Esophagus squamous epithelium (tissue), 5 donors: ENCODE measurements at places on chromosomes 6 and 20. TPM values are rescaled to one million over a fixed set of nuclear protein-coding genes. Genes with fewer than 3 reads are reported as not detected.

DNA sequence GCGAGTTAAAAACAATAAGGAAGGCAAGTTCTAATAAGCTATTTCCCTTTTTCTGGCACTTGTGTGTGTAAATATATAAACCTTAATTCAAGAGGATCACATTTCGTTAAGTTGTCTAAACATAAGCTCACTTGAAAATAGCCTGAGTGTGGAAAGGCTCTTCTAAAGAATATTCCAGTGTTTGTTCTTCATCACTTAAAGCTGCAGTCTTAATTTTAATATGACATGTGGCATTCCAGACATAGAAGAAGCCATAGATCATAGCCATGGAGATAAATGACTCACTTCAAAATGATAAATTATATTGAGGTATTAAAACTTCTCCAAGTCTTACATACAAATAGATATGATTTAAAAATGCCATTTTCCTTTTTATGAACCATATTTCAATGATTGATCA lies 42.1 kb downstream of the IYD start:
- H3K4me1 ChIP-seq: no peaks in the 10 kb centered on the region
- H3K36me3 ChIP-seq: no peaks in the 10 kb centered on the region
- no peak for DNase-seq
- no peak overlapping the region for H3K4me3 ChIP-seq
- H3K27me3 ChIP-seq: peaks cover 21% of the 10 kb centered on the region

DNA sequence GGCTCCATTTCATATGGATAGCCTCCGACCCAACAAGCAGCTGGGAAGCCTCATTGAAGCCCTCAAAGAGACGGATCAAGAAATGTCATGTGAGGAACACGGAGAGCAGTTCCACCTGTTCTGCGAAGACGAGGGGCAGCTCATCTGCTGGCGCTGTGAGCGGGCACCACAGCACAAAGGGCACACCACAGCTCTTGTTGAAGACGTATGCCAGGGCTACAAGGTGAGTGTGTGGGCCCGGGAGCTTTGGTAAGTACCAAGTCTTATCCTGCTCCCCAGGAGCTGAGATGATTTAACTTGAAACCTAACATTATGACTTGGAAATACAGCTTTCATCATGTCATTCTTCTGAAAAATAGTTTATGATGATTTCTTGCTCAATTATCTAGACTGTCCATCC lies 4.1 kb downstream of the TRIM38 start:
- peak overlapping the region; percentile 36 for H3K4me3 ChIP-seq
- no peaks in the 10 kb centered on the region for H3K27me3 ChIP-seq
- peaks cover 19% of the 10 kb centered on the region for H3K36me3 ChIP-seq
- no peak for DNase-seq

DNA sequence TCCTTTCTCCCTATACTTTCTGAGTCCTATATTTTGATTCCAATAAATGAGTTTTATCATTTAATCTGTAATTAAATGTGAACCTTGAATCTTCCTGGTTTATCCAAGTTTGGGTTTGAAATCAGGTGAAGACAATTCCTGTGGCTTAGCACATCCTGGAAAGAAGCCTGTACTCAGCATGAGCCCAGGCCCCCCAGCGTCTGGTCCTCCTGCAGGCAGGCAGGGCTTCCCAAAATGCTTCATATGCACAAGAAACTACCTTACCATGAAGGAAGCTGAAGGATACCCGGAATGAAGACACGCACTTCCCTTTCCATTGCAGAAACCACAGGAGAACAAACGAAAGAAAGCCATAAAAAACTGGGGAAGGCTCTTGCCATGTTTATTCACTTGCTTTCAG lies 157.4 kb upstream of the PDE10A start:
- no peak for DNase-seq
- H3K27me3 ChIP-seq: no peaks in the 10 kb centered on the region
- no peaks in the 10 kb centered on the region for H3K4me1 ChIP-seq
- H3K27ac ChIP-seq: no peak overlapping the region

- H3K36me3 ChIP-seq: no peaks in the 10 kb centered on the region
- no peak overlapping the region for H3K27ac ChIP-seq
- peaks cover 22% of the 10 kb centered on the region for H3K4me1 ChIP-seq
Observed at GRCh38 chr20:19786311-19786710, 28.3 kb downstream of the RIN2 start.

Gene WASF1
- 20.4 TPM for total RNA-seq

GRCh38 chr6:42345696-42346416 lies 105.9 kb downstream of the TRERF1 start:
- no peak overlapping the region for H3K27ac ChIP-seq
- H3K4me1 ChIP-seq: peaks cover 48% of the 10 kb centered on the region
- no peak for DNase-seq
- H3K4me3 ChIP-seq: no peak overlapping the region
- no peaks in the 10 kb centered on the region for H3K27me3 ChIP-seq
- no peaks in the 10 kb centered on the region for H3K36me3 ChIP-seq

GRCh38 chr6:69220375-69220774 lies 576.4 kb downstream of the LMBRD1 start:
- DNase-seq: no peak
- H3K27me3 ChIP-seq: no peaks in the 10 kb centered on the region
- H3K4me3 ChIP-seq: no peak overlapping the region
- H3K36me3 ChIP-seq: no peaks in the 10 kb centered on the region
- no peak overlapping the region for H3K27ac ChIP-seq

GRCh38 chr20:43750774-43751166 lies 24.0 kb upstream of the GTSF1L start:
- H3K4me3 ChIP-seq: no peak overlapping the region
- no peaks in the 10 kb centered on the region for H3K27me3 ChIP-seq
- H3K36me3 ChIP-seq: no peaks in the 10 kb centered on the region
- H3K4me1 ChIP-seq: peaks cover 12% of the 10 kb centered on the region
- peak overlapping the region; percentile 69 for H3K27ac ChIP-seq

GRCh38 chr20:53032046-53032445 lies 59.9 kb downstream of the TSHZ2 start:
- no peak for DNase-seq
- H3K27me3 ChIP-seq: no peaks in the 10 kb centered on the region
- peaks cover 3% of the 10 kb centered on the region for H3K4me1 ChIP-seq
- H3K36me3 ChIP-seq: no peaks in the 10 kb centered on the region
- H3K4me3 ChIP-seq: no peak overlapping the region

DNA sequence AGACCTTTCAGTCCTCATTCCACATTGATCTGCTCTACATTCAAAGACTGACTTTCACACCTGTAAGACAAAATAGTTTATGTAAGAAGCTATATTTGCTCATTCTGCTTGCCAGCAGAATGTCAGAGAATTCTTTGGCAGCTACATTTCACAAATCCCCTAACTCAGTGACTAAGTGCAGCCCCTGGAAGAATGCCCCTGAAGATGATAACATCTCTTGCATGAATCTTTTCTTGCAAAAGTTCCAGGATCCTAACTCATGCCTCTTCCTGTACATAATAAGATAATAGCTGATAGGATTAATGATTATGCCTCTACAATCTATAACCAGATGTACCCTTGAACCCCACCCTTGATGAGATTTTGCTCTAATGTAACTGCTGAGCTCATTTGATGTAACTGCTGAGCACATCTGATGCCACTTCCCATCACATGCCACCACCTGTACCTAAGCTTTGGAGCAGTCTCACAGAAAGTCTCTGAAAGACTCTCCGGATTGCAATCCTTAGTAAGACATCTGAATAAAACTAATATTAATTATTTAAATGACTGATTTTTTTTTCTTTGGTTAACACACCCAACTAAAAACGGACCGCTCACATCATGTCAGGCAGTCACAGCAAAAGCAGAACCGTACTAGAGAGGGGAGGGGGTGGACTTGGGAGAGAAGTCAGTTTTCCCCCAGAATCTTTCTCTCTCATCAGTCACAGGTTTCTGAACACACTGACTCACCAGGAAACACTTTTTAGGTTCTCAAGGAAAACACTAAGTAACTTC lies 684 bp upstream of the DNAH8 start:
- peaks cover 58% of the 10 kb centered on the region for H3K27me3 ChIP-seq
- peak overlapping the region; percentile 15 for H3K4me3 ChIP-seq
- no peak for DNase-seq
- H3K36me3 ChIP-seq: no peaks in the 10 kb centered on the region
- H3K27ac ChIP-seq: no peak overlapping the region

Gene NEU1
- 14.7 TPM for total RNA-seq

- no peak overlapping the region for H3K4me3 ChIP-seq
- no peaks in the 10 kb centered on the region for H3K27me3 ChIP-seq
- no peaks in the 10 kb centered on the region for H3K4me1 ChIP-seq
- no peak overlapping the region for H3K27ac ChIP-seq
- DNase-seq: no peak
Observed at GRCh38 chr6:132910759-132911158, 96.4 kb downstream of the RPS12 start.

Gene RBPJL
- total RNA-seq: not detected

Gene CYP39A1
- total RNA-seq: 9.2 TPM

- H3K27ac ChIP-seq: no peak overlapping the region
- DNase-seq: no peak
- no peak overlapping the region for H3K4me3 ChIP-seq
- no peaks in the 10 kb centered on the region for H3K36me3 ChIP-seq
- no peaks in the 10 kb centered on the region for H3K4me1 ChIP-seq
- no peaks in the 10 kb centered on the region for H3K27me3 ChIP-seq
Observed at GRCh38 chr20:19628570-19629134, 129.4 kb upstream of the RIN2 start.

Gene HSP90AB1
- total RNA-seq: 696 TPM

GRCh38 chr6:47698342-47698787 lies at the start of gene ADGRF4:
Gene ADGRF4, plus strand, starts transcription at chr6:47698580. Its CDS starts 8,666 bp downstream, at chr6:47707246.
- H3K4me1 ChIP-seq: no peaks in the 10 kb centered on the region
- H3K4me3 ChIP-seq: peak within 1 kb of the TSS; percentile 37
- peak within 1 kb of the TSS; percentile 86 for H3K27ac ChIP-seq
- no peaks in the 10 kb centered on the region for H3K36me3 ChIP-seq
- H3K27me3 ChIP-seq: no peaks in the 10 kb centered on the region

DNA sequence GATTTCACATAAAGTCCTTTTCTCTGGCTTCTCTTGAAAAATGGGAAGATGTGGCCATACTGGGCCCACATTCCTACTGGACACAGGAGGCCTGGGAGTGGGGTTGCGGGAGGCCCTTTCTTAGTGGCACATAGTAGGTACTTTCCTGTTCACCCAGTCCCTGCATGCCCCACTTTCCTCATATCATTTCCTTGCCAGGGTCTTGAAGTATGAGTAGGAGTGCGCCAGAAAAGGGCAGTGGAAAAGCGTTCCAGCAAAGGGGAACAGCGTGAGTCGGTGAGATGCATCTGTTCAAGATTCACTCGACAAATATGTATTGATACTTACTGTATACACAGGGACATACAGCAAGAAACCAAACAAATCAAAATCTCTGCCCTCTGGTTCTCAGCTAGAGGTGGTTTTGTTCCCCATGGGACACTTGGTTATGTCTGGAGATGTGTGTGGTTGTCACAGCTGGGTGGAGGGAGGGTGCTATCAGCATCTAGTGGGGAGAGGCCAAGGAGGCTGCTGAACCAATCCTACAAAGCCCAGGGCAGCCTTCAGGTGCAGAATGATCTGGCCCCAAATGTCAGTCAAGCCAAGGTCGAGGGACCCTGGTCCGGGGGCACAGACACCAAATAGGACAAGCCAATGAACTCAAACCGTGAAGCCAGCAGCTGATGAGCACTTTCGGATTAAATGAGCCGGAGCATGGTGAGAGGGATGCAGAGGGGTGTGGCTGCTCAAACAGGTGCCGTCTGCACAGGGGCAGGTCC lies 151.4 kb downstream of the CEBPB start:
- no peak overlapping the region for H3K4me3 ChIP-seq
- H3K36me3 ChIP-seq: no peaks in the 10 kb centered on the region
- peaks cover 33% of the 10 kb centered on the region for H3K4me1 ChIP-seq
- no peaks in the 10 kb centered on the region for H3K27me3 ChIP-seq

Gene GSTA1
- not detected for total RNA-seq

Gene GGTLC1
- not detected for total RNA-seq

Gene PRDM13
- total RNA-seq: not detected

DNA sequence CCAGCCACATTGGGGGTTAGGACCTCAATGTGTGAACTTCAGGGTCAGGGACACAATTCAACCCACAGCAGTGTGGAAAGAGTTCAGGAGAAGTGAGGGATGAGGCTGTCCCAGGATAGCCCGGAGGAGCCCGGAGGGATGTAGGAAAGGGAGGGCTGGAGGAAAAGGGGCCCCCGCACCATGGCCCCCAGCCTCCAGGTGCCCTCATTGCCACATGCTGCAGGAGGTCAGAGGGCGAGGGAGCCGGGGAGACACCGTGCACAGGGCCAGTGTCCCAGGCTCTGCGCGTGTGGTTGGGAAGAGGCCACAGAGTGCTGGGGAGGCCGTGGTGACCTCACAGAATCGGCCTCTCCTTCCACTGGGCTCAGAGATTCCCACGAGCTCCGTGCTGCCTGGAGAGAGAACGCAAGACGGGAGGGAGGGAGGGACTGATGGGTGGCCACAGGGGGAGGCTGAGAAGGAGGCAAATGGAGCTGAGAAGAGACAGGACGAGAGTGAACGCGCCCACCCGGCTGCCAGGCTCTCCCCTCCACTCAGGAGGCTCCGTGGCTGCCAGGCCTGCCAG lies 215.1 kb downstream of the DLL1 start:
- H3K27ac ChIP-seq: no peak overlapping the region
- no peak overlapping the region for H3K4me3 ChIP-seq
- H3K36me3 ChIP-seq: no peaks in the 10 kb centered on the region

Gene CHRNA4
- not detected for total RNA-seq

DNA sequence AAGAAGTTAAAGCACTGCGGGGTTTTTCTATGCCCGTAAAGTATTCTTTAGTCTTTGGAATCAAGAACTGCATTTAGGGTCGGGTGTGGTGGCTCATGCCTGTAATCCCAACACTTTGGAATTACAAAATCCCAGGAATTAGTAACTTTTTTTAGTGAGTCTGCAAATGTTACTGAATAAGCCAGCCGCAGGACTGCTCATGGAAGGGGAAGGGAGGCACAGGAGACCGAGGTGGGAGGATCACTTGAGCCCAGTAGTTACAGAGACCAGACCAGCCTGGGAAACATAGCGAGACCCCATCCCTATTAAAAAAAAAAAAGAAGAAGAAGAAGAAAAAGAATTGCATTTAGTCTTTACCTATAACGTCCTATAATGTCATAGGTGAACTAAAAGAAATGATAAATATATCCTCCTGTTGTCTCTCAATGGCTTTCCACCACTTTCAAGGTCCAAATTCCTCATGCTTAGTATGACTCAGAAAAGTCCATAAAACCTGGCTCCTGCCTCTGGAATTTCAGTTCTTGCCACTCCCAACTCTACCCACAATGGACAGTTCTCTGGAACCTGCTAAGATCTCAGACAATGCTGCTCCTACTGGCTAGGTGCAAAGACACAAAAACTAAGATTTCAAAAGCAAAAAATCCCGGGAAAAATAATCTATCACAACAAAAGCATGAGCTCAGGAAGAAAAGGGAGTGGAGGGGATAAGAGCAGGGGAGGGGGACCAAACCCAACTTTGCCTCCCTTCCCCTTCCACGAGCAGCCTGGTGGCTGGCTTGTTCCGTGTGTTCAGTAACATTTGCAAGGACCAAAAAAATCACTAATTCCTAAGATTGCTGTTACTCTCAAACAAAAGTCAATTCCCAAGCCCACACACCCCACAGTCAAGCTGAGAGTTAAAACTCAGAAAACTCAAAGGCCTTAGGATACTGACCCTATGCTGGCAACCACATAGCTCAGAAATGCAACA lies 39.0 kb downstream of the B4GALT5 start:
- H3K27ac ChIP-seq: no peak overlapping the region
- no peak for DNase-seq
- H3K4me3 ChIP-seq: no peak overlapping the region
- no peaks in the 10 kb centered on the region for H3K36me3 ChIP-seq
- peaks cover 24% of the 10 kb centered on the region for H3K4me1 ChIP-seq

- no peak for DNase-seq
- H3K4me1 ChIP-seq: peaks cover 23% of the 10 kb centered on the region
- no peaks in the 10 kb centered on the region for H3K36me3 ChIP-seq
- no peaks in the 10 kb centered on the region for H3K27me3 ChIP-seq
- peak overlapping the region; percentile 89 for H3K4me3 ChIP-seq
- H3K27ac ChIP-seq: peak overlapping the region; percentile 93
Observed at GRCh38 chr6:34888514-34888856, 570 bp upstream of the ANKS1A start.

Gene CLDN20
- total RNA-seq: not detected
